ENCODE measurements at places on chromosomes 12 and 14. TPM values are rescaled to one million over a fixed set of nuclear protein-coding genes. Genes with fewer than 3 reads are reported as not detected.

The PTGER2 gene
- total RNA-seq: 3.9 TPM

- no peak for DNase-seq
These were observed 6.8 kb upstream of the SLC5A8 start for GRCh38 chr12:101216810-101217209.

GRCh38 chr12:51224625-51225024 lies 6.8 kb upstream of the POU6F1 start:
- DNase-seq: no peak

- no peak for DNase-seq
These were observed 130.2 kb upstream of the LRFN5 start for GRCh38 chr14:41476526-41476925.
